ENCODE measurements at places on chromosomes 7 and 10. TPM values are rescaled to one million over a fixed set of nuclear protein-coding genes. Genes with fewer than 3 reads are reported as not detected.

Gene SFTPD
- total RNA-seq: not detected

Gene CRPPA
- 3.2 TPM for total RNA-seq

Gene DDX56
- total RNA-seq: 14.6 TPM

Gene FASTK
- 86.0 TPM for total RNA-seq

Gene CSGALNACT2
- 35.7 TPM for total RNA-seq

Gene ZNF736
- 12.0 TPM for total RNA-seq

Gene RBM33
- total RNA-seq: 72.1 TPM

Gene HKDC1
- 0.16 TPM for total RNA-seq

Gene KCNMA1
- 40.1 TPM for total RNA-seq

Gene CLEC2L
- not detected for total RNA-seq

Gene PPP3CB
- 49.2 TPM for total RNA-seq

Gene NPVF
- not detected for total RNA-seq

Gene CPN1
- not detected for total RNA-seq

Gene NRCAM
- total RNA-seq: 5.4 TPM

Gene SRRM3
- 1.3 TPM for total RNA-seq

Gene PLAU
- 21.6 TPM for total RNA-seq

Gene EBLN1
- total RNA-seq: not detected

Gene LGI1
- total RNA-seq: 0.16 TPM

Gene NEUROD6
- not detected for total RNA-seq

Gene OR13A1
- total RNA-seq: not detected

Gene VWDE
- total RNA-seq: 0.09 TPM

Gene NKX2-3
- total RNA-seq: not detected

DNA sequence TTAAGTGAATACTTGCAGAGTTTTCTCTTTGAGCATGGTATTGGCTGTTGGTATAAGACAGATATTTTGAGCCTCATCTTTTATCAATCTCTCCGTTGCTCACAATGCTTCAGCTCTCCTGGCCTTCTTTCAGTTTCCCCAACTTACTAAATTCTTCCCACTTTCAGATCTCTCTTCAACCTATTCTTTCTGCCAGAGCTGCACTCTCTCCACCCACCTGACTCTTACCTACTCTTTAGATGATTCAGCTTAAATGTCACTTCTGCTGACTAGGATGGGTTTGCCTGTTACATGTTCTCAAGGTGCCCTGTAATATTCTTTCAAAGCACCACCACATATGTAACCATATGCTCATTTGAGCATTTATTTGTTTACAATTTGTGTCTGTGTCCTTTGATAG, 1.6 kb downstream of the EXOSC1 start:
- no peak for DNase-seq

- DNase-seq: no peak
Observed at GRCh38 chr10:9834434-9834833, 1183.2 kb upstream of the CELF2 start.

- DNase-seq: no peak
Observed at GRCh38 chr7:118312051-118312450, 87.5 kb downstream of the ANKRD7 start.

DNA sequence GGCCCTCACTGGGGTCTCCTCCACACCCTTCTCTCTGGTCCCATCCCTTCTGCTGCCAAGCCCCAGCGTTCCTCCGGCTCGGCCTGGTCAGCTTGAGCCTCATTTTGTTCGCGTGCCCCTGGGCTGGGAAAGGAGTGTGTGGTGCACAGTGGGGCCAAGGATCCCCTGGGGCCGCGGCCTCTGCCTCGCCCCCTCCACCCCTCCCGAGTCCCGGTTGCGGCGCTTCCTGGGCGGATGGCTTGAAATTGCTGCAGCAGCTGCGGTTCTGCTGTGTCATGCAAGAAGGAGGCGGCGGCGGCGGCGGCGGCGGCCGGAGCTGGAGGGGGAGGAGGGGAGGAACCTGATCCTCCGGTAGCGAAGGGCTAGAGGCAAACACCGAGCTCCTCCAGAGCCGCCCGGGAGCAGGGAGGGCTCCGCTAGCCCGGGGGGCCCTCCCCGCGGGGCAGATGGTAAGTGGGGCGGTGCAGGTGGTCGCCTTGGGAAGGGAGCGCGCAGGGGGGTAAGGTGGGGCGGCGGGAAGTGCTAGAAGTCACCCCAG, 217.8 kb upstream of the MKLN1 start:
- peak; percentile 87 for DNase-seq

DNA sequence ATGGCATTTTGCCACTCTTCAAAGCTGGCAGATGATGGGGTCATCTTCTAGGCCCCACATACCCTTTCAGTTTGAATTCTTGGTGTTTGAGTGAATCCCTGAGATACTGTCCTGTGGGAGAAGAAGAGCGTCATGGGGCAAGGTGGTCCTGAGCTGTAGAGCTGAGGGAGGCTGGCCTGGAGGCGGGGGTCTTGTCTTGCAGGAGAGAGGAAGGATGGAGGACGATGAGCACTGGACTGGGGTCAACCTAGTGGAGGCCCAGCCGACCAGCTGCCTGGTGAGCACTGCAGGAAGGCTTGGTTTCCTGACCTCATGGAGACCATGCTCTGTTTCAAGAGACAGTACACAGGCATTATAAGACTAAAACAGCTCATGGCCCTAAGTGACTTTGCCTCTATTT, 114.6 kb downstream of the TACC2 start:
- DNase-seq: no peak

- no peak for DNase-seq
Observed at GRCh38 chr10:33214174-33214573, 120.3 kb downstream of the NRP1 start.

DNA sequence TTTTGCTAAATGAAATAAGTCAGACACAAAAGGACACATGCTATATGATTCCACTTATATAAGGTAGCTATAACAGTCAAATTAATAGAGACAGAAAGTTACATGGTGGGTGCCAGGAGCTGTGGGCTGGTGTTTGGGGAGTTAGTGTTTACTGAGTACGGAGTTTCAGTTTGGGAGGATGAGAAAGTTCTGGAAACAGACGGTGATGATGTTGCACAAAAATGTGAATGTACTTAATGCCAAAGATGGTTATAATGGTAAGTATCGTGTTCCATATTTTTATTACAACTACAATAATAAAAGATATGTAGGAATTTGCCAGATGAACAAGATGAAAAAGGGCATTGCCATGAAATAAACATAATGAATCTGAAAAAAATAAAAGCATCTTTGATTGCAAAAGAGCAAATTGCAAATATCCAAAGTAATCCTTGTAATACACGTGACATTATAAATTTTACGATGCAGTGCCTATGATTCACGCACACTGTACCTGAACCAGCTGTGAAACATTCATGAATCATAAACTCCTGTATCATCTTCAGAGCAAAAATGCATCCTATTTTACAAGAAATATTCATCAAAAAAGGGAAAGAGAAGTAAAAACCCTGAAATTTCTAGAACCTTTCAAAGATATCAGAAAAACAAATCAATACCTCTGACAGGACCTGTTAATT, 676.7 kb downstream of the PCDH15 start:
- no peak for DNase-seq

- peak; percentile 52 for DNase-seq
Observed at GRCh38 chr7:18505870-18506460, 10.4 kb downstream of the HDAC9 start.

GRCh38 chr7:127911968-127912511, 119.2 kb downstream of the LRRC4 start:
- DNase-seq: no peak

GRCh38 chr10:110667620-110668343, 23.6 kb downstream of the RBM20 start:
- DNase-seq: no peak

- DNase-seq: no peak
Observed at GRCh38 chr7:128067983-128068382, 36.7 kb upstream of the LRRC4 start.

DNA sequence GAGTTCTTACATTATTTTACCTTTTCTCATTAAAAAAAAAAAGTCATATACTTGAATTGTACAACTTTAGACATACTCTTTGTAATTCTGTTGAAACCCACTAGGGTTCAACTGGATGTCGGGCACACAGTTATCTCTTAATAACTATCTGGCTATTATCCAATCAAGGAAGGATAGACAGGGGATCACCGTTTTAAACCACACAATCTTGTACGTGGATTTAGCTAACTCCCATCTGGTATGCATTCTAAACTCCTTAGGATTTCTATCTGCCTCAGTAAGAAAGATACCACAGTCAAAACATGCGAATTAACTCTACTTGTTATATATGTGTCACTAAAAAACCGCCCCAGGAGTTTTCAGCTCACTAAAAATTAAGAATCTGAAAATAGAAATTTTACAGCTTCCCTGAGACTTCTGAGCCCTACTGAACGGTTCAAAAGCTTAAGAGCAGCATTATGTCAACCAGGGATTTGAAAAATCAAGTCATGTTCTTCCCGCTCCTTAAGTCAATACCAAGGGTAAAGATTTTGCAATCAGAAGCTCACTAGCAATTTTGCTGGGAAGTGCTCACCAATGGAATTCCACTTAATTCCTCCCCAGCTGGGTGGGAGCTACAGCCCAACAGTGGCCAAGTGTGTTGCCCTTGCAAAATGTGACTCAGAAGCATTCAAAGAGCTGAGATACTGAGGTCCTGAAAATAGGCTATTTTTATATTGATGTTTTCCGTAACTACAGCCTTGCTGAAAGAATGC, 267.0 kb downstream of the FRMD4A start:
- DNase-seq: peak; percentile 96

GRCh38 chr7:134311807-134312206, 4.9 kb downstream of the SLC35B4 start:
- no peak for DNase-seq

- DNase-seq: no peak
Observed at GRCh38 chr10:122120008-122120744, 131.2 kb downstream of the TACC2 start.

GRCh38 chr7:42097752-42098151, 139.3 kb downstream of the GLI3 start:
- peak; percentile 78 for DNase-seq

GRCh38 chr7:134931487-134931886, 54.8 kb upstream of the AGBL3 start:
- peak; percentile 79 for DNase-seq

DNA sequence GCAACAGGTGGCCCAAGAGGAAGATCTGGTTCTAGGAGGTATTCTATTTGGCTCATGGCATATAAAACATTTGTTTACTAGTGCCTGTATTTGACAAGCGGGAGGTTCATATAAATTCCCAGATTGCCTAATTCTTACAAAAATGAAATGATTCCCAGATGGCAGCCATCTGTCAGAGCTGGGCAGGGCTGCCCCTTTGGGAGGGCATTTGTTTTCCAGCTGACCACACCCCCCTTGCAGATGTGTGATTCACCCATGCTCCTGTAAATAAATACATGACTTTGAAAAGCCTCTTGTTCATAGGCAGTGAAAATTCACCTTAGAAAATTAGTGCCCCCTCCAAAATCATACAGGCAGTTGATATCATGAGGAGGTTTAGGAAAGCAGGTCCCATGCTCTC, 8.6 kb downstream of the VWC2 start:
- DNase-seq: no peak

GRCh38 chr10:6504296-6504695, 75.8 kb downstream of the PRKCQ start:
- no peak for DNase-seq

GRCh38 chr7:135584362-135585353, 26.9 kb downstream of the NUP205 start:
- DNase-seq: peak; percentile 22

GRCh38 chr10:24153537-24153936, 55.4 kb upstream of the KIAA1217 start:
- DNase-seq: no peak

- DNase-seq: no peak
Observed at GRCh38 chr7:121739465-121739864, 133.5 kb upstream of the PTPRZ1 start.

- no peak for DNase-seq
Observed at GRCh38 chr10:59892697-59893096, 13.7 kb downstream of the CCDC6 start.

GRCh38 chr7:38052786-38053185, 125.3 kb upstream of the STARD3NL start:
- peak; percentile 12 for DNase-seq

DNA sequence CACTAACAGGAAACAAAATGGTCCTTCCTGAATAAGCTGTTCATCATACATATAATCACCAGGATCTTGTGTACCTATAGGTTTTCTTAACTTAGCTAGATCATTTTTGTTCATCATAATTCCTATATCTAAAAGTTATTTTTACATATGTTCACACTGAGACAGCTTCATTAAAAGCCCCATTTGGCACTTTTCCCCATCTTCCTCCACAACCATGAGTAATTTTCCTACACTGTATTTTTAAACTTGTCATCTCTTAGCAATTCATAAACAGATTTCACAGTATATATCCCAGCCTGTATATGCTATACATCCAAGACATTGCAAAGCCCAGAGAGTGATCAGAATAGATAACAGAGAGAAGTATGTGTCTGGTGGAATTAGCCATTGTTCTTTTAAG, 28.3 kb downstream of the ZNF365 start:
- DNase-seq: no peak

- no peak for DNase-seq
Observed at GRCh38 chr10:112581921-112582320, 134.9 kb downstream of the VTI1A start.

DNA sequence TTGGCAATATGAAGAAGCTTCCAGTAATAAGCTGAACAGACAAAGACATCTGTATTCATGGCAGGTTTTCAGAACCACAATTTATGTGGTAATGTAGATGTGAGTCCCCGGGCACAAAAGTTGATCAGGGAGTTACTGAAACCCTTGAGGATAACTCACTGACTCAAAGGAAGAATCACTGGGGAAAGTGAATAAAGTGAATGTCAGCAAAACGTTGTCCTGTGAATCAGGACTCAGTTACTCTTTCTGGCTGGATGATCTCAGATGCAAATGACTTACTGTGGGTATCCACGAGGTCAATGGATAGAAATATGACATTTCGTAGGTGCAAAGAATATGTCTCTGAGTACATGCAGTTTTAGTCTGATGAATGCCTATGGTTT, 172.8 kb upstream of the CTBP2 start:
- no peak for DNase-seq

- no peak for DNase-seq
Observed at GRCh38 chr10:62959553-62959952, 143.4 kb upstream of the EGR2 start.

Measured in fibroblast of the aortic adventitia (primary cell).